Fibroblast of skin of left biceps (primary cell): ENCODE measurements at places on chromosomes 1 and 21.

DNA sequence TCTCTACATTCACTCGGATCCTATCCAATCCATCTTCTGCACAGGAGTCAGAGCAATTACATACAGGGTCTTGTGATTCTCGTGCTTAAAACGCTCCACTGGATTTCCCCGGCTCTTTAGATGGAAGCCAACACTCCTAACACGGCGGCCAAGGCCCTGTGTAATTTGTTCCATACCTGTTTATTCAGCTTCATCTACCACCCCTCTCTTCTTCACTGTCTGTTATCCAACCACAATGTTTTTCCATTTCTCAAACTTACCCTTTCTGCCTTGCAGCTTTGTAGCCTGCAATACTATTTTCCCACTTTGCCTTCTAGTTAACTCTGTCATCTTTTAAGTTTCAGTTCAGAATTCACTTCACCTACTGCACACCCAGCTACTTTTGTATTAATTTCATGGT is 249.6 kb upstream of the USP25 start:
- no peak for DNase-seq

DNA sequence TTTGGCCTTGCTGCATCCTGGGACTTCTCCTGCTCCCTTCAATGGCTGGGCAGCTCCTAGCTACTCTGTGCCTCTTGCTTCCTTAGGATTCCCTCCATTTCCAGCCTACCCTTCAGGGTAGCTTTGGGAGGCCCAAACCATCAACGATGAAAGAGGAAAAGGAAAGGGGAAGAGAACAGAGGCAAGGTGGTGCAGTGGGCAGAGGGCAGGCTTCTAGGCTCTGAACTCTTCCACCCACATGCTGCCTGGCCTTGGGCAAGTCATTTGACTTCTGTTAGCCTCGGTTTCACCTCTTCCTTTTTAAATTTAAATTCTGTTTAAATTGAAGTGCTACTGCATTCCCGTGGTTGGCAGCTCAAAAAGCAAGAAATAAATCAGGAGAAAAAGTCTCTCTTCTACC is 5.7 kb upstream of the PPM1J start:
- DNase-seq: no peak

DNA sequence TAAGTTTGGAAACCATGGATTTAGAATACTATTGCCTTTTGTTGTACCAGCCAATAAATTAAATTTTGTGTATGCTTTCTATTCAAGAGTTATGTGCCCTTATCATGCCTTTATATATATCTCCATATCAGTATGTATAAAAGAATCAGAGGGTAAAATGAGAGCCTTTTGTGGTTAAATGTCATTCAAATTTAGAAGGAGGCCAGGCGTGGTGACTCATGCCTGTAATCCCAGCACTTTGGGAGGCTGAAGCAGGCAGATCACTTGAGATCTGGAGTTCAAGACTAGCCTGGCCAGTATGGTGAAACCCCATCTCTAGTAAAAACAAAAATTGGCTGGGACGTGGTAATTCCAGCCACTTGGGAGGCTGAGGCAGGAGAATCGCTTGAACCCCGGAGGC is 88.9 kb downstream of the XPR1 start:
- DNase-seq: no peak

- no peak for DNase-seq
These were observed 4.8 kb downstream of the NTNG1 start for GRCh38 chr1:107145637-107146036.

DNA sequence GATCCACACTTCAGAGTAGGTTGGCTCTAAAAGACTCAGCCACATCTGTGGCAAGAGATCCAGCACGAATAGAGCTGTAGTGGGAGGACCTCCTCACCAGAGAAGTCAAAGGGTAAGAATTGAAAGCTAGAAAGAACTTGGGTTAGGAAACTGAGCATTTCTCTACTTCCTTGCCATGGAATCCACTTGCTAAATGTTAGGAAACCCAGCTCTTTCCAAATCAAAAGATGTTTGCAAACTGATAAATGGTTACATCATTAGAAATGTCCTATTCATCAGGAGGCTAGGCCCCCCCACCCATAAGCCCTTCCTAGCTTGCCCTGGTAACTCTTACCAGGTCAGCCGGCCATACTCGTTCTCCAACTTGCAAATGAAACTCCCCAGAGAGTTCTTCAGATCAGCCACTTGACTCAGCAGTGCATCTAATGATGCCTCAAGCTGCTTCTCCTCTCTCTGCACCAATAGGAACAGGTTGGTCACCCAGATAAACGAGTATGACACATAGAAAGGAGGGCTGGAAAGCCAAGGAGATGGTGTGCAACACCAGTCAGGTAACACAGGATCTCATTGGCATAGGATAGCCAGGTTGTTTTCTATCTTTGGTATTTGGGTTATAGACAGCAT is 1.5 kb downstream of the MED8 start:
- no peak for DNase-seq

DNA sequence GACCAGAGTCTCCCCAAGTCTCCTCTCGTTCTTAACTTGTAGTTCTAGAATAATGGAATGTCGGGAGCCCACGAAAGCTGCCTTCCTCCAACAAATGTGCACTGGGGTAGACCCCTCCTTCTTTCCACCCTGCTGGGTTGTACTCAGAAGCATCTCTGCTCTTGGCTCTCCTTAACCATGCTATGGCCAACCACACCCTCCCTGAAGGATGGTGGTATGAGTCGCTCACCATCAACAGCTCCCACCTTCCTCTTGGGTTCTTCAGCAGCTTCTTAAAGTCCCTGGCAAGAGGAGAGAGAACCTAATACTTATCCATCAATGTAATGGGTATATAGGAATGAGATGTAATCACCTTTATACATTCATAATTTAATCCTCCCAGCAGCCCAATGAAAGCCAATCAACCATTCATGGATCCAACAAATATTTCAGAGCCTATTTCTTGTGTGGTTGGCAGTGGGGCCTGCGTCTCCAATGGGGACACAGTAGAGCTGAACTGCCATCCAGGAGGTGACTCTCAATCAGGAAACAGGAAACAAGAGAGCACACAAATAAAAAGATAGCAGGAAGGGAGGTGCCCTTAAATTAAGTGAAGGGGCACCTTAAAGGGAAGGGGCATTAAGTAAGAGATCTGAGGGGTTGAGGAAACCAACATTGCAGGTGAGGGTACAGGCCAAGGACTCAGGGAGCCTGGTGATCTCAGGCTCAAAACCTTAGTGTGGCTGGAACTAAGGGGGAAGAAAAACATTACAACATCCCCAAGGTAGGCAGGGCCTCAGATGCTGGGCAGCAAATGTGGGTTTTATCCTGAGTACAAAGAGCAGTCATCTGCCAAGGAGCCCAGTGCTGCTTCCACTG is 64.4 kb upstream of the ETS2 start:
- no peak for DNase-seq

GRCh38 chr21:38741950-38742256 is 63.8 kb upstream of the ETS2 start:
- no peak for DNase-seq

DNA sequence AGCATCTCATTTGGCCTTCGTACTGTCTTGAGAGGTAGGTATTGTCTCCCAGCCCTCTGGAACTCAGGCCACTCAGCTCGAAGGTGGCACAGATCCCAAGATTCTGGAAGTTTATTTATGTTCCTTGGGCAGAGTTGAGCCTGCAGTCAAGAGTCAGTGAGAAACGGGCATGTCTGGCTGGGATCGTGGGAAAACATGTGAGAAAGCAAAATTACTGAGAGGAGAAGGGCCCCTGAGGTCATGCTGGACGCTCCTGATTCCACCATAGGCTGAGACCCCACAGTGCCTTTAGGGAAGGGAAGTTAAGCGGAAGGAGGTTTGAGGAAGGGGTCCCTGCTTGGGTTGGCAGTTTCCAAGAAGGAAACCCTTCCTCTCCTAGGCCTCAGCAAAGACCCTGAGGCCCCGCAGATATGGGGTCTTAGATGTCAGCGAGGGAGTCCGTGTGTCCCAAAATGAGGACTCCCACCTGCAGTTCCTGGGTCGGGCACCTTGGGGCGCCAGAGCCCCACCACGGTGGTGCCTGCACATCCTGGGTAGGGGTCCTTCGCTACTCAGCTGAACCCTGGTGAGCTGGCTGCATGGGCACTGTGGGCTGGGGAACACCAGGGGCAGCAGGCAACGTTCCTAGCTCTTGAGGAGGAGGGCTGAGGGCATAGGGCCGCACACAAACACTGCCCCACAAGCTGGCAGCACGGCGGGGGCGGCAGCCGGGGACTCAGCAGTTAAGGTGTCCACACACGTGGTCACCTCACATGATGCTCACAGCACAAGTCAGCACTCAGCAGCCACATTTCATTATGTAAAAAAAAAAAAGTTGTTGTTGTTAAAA is 12.3 kb upstream of the SEMA4A start:
- no peak for DNase-seq

DNA sequence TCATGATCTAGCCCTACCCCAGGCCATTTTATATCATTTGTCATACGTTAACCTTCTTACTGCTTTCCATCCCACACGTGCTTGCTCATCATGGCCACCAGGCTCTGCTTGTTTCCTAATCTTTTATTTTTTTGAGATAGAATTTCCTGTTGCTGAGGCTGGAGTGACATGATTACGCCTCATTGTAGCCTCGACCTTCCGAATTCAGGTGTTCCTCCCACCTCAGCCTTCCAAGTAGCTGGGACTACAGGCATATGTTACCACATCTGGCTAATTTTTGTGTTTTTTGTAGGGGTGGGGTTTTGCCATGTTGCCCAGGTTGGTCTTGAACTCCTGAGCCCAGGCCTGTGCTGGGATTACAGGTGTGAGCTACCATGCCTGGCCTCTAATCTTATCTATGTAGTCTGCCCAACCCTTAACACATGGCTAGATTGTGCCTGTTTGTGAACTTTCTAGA is 3.3 kb downstream of the UAP1 start:
- DNase-seq: no peak

- DNase-seq: no peak
These were observed 997.3 kb downstream of the AMY1C start for GRCh38 chr1:104746994-104747393.

- DNase-seq: no peak
These were observed 70.6 kb downstream of the PTBP2 start for GRCh38 chr1:96792220-96792619.

- DNase-seq: no peak
These were observed 13.5 kb downstream of the RUNX1 start for GRCh38 chr21:35035581-35035980.

DNA sequence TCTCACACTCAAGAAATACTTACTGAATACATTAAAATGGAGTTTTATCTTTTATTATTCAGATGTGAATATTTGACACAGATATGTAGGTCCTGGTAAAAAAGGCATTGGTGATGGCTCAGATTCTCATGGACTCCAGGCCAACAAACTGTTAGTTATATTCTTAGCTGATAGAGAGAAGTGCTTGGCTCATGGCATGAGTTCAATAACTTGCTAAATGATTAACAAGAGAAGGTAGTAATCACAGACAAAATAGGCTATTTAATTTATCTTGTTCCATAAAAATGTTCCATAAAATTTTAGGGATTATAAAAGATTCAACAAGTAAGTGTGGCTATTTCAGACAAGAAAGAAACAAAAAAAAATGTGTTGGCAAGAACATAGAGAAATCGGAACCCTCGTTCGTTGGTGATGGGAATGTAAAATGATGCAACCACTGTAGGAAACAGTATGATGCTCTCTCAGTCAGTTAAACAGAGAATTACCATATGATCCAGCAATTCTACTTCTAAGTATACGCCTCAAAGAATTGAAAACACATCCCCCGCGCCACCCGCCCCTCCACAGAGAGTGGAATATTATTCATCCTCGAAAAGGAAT is 737.8 kb upstream of the ADAMTS5 start:
- DNase-seq: no peak

- no peak for DNase-seq
These were observed 31.6 kb downstream of the ADARB1 start for GRCh38 chr21:45105906-45106485.

DNA sequence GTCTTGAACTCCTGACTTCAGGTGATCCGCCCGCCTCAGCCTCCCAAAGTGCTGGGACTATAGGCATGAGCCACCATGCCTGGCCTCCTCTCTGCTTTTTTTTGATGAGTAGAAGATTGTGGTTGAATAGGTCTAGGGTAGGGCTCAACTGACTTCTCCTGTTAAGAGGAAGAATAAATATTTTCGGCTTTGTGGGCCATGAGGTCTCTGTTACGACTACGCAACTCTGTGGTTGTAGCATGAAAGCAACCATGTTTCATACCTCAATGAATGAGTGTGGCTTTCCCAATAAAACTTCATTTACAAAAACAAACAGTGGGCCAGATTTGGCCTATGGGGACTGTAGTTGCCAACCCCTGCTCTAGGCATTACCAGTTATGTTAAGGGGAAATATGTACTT is 67.8 kb downstream of the NID1 start:
- DNase-seq: no peak

DNA sequence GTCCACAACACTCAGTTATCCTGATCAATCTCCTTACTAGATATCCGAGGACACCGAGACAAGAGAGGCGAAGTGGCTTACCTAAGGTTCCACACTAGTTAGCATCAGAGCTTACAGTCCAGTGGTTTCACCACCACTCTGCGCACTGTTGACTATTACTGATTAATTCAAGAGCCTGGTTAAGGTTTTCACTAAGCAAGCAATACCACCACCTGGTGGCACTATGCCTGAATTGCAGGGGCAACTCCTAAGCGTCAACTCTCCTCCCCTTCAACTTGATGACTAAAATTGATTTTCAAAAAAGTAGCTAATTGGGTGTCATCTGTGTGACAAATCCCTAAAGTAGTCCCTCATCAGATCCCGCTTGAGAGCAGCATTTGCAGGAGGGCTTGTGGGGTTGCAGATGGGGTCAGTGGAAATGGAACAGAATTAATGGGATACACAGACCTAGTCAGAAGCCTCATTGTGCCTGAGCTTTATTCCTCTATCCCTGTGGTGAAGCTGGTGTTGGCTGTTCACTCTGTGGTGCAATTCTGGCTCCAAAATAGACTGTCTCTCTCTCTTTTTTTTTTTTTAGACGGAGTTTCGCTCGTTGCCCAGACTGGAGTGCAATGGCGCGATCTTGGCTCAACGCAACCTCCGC is 9.1 kb downstream of the TTC22 start:
- DNase-seq: no peak

GRCh38 chr21:42252778-42253340 is 33.9 kb downstream of the ABCG1 start:
- DNase-seq: no peak

DNA sequence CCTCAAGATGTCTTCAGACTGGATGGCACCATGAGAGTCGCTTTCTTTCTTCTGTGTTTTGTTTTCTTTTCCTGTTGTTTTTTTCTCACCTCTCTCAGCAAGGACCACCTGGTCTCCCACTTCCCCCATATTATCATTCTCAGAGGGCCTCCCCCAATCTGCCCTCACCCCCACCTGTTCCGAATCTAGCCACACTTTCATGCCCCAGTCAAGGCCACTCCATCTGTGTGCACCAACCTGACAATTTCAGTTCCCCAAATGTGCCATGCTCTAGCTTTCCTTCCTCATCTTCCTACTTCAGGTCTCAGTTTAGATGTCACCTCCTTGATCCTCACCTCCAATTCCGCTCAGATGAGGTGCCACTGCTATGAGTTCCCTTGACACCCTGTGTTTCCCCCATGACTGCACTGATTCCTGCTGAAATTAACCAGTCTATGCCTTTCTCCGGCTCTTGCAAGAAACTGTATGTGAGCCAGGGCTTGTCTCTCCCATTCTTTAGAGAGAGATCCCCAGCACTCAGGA is 146.2 kb downstream of the PLPP3 start:
- DNase-seq: no peak

GRCh38 chr1:200415789-200416593 is 6.2 kb upstream of the ZNF281 start:
- DNase-seq: peak; percentile 98
